ENCODE measurements at places on chromosomes 1 and 21.
A peak's percentile ranks its signal among the peaks of the same experiment; 100 is the strongest.

DNA sequence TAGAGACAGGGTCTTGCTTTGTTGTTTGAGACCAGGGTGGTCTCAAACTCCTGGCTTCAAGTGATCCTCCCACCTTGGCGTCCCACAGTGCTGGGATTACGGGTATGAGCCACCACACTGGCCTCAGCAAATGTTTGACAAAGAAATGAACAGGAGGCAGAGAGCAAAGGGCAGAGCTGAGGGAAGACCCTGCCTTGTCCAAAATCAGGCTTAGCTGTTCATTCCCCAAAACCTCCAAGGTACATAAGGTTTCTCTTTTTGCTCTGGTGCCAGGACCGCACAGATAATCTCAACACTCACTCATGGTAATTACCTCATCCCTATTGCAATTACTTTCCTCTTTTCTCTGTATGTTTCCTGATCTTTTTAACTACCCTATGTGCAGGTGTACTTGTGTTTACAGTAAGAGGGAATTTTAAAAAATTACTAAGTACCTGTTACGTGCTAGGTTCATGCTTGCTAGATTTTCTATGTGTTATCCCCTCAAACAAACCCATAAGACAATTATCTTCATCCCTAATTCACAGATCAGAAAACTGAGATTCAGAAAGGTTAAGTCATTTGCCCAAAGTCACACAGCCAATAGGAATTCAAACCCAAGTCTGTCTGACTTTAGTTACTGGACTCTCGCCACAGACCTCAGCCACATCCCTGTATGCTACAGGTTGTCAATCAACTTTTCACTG lies 11.5 kb downstream of the ASAP3 start:
- no peak for DNase-seq

DNA sequence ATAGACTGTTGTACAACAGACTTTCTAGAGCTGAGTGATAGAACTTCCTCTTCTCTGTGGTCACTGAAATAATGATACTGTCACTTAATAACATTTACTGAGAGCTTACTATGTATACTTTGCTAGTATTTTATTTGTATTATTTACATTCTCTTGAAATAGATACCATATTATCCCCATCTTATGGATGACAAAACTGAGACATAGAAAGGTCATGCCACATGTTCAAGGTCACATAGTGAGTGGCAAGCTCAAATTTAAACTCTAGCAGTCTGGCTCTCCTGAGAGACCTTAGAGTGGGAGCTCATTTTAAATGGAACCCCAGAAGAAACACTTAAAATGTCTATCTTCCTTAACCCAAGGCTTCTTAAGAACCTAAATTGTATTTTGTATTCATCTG lies 266.6 kb upstream of the CAMK1G start:
- no peak for DNase-seq

- DNase-seq = peak; percentile 54
Observed at GRCh38 chr1:244757091-244757939, 78.1 kb upstream of the COX20 start.

DNA sequence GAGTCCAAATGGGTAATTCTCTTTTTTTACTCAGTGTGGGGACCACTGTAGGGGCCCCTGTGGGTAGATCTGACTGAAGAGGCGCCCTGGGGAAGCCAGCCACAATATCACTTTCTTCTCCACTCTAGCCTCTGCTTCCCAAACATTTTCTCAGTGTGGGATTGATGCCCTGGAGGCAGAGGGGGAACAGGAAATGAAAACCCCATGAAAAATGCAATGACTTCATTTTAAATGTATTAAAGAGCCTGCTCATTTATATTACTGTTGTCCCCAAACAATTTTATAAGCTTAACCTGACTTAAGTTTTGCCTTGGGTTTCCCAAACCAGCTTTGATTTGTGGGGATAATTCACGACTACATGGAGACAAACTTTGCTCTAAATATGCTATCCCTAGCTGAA lies 181.9 kb downstream of the C1orf94 start:
- DNase-seq = no peak

DNA sequence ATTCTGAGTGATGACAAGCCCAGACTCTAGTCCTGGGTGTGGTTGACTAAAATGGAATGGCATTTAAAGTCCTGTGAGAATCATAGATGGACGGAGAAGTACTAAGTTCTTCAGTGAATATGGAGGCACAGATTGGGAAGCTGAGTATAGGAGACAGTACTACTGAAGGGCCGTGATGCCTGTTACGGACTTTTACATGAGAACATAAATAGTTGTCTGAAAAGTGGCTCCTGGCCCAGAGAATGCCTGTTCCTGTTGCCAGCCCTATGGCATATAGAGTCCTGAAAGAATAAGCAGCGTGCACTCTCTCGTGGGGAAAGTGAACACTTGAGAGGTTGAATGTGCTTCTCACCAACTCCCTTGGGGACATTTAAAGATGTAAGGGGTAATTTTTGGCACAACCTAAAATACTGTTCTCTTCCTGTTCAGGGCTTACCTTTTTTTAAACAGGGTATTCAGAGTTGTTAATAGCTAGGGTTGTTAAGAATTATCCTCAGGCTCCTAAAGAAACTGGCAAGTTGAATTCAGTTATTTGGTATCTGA lies 20.4 kb downstream of the CCT8 start:
- DNase-seq = no peak

DNA sequence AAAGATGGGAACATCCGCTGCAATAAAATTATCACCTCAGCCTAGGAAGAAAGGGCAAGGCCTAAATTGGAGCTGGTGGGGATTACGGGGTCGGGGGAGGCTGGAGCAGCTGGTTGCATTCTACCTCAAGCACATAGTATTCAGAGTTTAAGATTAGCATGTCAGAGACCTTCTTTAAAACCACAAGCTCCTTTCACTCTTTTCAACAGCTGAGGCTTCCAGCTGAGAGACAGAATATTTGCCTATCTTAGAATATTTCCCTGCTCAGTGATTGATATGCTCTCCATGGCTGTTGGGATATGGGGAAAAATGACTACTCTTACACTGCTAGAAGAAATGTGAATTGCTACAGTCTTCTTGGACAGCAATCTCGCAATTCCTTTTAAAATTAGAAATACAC lies 248.6 kb downstream of the TBX15 start:
- DNase-seq = no peak

- no peak for DNase-seq
Observed at GRCh38 chr1:37108596-37109188, 74.4 kb upstream of the GRIK3 start.

DNA sequence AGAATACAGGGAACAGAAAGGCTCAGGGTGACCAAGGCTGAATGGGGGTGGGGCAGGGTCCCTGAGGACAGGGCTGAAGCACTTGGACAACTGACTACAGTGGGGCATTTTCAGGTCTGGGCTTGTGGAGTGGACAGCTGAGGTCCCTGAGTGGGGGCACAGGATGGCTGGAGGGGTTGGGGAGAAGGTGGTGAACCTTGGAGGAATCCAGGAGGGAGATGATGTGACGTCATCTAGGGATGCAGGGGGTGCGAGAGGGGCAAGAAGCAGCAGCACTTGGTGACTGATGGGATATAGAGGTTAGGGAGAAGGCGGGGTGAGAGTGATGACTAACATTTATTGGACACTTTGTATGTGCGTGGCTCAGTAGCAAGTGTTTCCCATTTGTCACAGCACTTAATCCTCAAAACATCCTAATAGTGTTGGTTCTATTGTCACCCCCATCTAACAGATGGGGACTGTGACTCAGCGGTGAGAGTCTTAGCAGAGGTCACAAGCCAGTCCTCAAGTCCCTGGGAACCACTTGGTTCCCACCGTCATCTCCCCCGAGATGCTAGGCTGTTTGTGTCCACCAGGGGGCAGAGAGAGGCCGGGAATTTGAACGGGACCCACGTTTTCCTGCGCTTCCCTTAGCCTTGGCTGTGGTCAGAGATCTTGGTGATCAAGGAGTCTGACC lies 27.9 kb upstream of the BMP8B start:
- peak; percentile 88 for DNase-seq

DNA sequence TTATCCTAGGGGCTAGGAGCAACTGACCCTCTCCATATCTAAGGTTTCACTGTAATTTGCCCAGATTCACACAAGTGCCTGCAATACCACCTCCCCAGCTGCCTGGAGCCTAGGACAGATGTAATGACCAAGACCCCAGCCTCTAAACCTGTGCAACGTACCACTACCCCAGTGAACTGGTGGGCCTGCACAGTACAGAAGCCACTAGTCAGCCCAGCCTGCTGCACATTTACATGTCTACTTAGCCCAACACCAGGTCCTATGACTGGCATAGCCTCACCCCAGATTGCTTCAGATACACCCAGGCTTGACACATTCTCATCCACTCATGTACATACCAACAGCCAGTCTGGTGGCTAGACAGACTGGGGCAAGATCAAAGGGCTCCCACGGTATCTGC lies 1336.6 kb downstream of the BRINP3 start:
- DNase-seq = peak; percentile 1

DNA sequence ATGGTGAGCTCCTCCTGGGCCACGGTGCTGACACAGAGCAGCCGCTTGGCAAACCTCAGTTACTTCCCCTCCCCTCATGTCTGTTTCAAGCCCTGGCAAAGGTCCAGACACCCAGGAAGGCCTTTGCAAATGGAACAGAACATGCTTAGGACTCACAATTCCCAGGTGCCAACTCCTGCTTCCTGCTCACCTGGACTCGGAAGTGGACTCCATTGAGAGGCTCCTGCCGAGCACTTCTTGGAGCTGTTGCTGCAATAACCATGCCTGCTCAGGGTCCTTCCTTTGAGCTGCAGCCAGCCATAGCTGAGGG lies 10.7 kb downstream of the DCST2 start:
- DNase-seq = no peak

DNA sequence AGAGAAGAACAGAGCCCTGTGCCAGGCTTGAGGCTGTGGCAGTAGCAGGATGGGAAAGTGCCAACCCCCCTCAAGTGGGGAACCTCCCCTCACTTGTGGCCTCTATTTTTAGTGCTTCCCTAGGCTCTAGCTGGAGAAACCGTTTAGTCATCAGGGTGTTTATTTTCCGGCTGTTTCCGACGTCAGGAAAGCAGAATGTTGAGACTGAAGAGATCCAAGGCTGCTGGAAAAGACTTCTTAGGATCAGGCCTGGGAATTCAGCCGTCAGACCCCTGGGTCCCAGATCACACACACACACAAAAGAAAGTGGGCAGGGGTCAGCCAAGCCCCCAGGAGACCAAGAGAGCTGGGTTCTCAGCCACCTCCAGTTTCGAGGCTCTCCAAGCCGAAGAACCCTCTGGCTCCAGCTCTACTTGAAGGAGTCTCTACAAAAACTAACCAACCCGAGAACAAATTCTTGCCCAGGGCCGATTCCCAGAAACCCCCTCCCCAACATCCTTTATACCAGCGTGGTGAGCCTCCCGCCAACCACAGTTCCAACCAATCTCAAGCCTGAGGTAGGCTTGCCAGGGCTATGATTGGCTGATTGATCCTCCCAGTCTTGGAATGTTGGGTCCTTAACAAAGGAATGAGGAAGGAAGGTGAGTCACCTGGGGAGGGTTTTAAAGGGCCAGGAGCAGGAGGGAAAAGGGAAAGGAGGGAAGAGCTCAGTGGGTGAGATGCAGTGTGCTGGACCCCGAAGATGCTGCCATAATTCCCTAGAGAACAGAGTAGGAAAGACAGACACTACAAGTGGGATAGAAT lies 2.5 kb upstream of the MEF2D start:
- DNase-seq = peak; percentile 81

DNA sequence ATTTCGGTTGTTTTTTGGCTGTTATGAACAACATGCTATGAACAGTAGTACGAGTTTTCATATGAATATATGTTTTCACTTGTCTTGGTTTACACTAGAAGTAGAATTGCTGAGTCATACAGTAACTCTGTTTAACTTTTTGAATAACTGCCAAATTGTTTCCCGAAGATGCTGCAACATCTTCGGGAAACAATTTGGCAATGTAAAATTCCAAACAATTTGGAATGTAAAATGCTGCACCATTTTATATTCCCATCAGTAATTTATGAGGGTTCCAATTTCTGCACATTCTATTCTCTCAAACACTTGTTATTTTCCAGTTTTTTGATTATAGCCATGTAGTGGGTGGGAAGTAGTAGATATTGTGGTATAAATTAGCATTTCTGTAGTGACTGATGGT lies 11.6 kb downstream of the PCBP3 start:
- DNase-seq = peak; percentile 38

DNA sequence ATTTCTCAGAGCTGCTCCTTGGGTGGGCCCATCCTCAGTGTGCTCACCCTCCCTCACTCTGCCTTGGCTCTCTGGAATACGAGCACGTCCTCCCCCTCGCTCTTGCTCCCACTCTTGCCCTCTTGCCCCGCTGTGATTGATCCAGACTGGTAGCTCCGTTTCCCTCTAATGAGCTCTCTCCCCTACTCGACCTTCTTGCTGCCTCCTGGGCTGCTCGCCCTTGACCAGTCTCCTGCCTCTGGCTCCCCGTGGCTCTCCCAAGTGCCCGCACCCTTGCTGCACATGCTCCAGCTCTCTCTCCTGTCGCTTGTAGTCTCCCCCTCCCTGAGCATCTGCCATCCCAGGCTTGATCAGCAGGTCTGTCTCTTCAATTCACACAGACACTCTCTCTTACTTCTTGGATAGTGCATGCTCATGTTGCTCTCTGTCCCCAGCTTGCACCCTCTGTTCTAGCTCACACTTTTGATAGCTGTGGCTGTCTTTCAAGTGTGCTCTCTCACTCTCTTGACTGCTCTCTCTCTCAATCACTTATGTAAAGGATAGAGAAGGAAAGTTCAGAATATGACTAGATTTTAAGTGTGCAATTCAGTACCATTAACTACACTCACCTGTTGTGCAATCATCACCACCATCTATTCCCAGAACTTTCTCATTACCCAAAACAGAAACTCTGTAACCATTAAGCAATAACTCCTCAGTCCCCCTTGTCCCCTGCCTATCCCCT lies 51.1 kb downstream of the PHC2 start:
- no peak for DNase-seq

- peak; percentile 12 for DNase-seq
Observed at GRCh38 chr1:78146205-78146771, 100.5 kb downstream of the GIPC2 start.

GRCh38 chr1:8632102-8632501 lies 185.3 kb downstream of the RERE start:
- DNase-seq = no peak
